ENCODE measurements at places on chromosomes 4 and X.

DNA sequence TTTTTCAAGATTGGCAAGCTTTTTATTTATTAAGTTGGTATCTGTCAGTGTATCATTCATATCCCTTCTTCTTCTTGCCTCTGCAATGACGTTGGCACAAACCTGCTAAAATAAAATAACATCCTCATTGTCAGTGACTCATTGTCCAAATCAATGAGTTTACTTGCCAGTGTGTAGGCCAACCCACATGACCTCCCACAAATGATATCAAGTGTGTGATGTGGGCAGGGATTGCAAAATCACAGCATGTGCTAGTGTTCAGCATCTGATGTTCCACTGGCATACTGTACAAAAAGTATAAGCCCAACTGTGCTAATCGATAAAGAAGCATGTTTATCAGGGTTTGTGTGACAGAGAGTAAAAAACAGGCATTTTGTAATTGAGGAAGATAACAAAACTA lies 25.5 kb downstream of the GPAT3 start:
- no peak for DNase-seq

- DNase-seq: no peak
Observed at GRCh38 chr4:122073615-122074014, 78.5 kb upstream of the BLTP1 start.

- DNase-seq: no peak
Observed at GRCh38 chr4:185143601-185143969, 519 bp downstream of the SLC25A4 start.

DNA sequence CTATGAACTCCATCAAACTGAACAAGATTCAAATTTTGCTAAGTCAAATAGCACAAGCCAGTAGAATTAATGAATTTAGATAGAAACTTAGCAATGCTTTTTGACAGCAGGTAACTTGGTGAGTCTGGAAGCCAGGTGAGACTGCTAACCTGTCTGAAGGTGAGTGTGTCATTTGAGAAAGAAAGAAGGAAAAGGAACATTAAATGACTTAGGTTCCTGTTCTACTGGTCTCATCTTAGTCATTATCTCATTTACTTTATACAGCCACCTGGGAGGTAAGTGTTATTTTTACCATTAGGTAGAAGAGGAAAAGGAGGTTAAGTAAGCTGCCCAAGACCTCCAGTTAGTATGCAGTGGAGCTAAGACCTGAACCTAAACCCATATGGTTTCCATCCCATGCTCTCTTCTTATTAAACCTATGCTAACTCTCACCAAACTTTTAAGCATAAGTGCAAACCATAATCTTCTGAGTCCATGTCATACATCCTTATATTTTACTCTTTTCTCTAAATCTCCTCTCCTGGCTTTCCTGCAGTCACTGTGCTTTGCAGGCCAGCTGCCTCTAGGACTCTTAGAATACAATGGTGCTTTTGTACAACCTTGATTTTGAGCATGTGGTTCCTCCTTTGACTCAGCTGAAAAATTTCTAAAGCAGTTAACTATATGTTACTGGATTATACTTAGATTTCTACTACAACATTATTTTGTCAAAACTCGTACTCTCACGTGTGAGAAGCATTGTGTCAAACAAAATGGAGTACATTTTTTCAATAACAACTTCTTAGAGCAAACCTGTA lies 68.5 kb downstream of the ATP10D start:
- DNase-seq: no peak

- DNase-seq: no peak
Observed at GRCh38 chr4:82866706-82867385, 24.1 kb downstream of the SEC31A start.

DNA sequence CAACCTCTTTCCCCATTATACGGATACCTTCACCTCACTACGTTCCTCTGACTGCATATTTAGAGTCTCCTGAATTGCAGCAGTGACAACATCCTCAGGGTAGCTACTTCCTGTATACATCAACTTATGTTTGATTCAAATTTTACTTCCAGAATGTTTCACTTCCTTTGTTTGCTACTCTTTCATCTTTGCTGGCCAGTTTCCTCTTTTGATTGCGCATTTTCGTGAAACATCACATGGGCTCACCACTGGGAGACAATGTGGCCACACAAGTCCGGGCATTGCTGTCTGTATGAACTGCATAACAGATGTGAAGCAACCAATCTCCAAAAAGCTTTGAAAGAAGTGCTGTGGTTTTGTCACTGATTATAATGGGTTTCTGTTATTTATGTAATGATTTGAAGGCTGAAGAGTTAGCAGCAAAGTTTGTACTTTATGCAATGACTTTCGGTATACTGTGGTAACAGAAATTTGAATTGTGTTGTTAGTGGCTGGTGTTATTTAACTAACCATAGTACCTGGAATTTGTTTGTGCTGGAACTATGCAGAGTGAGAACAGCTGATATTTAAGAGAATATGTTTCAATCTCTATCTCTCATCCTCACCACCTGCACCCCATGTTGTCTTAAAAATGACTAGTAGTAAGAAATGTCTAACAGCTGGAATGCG lies 7.4 kb downstream of the SNCA start:
- no peak for DNase-seq

DNA sequence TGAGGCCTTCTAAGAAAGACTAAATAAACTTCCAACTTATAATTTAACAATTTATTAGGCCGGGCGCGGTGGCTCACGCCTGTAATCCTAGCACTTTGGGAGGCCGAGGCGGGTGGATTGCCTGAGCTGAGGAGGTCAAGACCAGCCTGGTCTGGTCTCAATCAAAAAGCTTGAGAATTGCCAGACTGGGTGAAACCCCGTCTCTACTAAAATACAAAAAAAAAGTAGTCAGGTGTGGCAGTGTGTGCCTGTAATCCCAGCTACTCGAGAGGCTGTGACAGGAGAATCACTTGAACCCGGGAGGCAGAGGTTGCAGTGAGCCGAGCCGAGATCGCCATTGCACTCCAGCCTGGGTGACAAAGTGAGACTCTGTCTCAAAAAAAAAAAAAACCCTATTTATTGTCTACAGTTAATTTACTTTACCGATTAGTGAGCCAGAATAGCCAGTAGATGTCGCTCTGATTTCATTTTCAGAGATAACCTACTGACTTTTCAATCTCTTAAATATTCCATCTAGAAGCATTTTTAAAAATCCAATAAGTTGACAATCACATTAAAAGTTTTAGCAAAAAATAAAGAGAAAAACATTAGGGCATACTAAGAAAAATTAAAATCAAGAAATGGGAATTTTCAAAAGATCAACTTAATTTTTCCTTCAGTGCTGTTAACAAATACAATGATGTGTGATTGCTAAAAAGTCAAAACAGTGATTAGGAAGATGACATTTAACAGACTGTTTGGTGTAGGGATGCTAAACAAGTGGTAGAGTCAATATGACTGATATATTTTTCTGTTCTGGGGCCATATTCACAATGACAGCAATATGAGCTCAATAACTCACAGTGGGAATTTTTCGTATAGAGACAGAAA lies 4.3 kb upstream of the SHROOM3 start:
- DNase-seq: no peak

DNA sequence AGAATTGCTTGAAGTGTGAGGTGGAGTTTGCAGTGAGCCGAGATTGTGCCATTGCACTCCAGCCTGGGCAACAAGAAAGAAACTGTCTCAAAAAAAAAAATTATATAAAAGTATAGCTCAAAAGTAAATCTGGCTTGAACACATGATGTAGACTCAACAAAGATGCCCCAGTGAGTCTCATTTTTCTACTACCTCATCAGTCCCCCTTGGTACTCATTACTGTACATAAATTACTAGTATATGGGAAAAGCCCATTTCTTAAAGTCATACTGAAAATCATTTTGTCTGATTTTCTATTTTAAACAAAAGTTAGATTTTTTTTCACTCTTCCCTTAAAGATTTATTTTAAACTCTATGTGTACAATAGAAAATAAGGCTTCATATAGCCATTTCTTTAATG lies 39.2 kb downstream of the FAM241A start:
- DNase-seq: no peak

DNA sequence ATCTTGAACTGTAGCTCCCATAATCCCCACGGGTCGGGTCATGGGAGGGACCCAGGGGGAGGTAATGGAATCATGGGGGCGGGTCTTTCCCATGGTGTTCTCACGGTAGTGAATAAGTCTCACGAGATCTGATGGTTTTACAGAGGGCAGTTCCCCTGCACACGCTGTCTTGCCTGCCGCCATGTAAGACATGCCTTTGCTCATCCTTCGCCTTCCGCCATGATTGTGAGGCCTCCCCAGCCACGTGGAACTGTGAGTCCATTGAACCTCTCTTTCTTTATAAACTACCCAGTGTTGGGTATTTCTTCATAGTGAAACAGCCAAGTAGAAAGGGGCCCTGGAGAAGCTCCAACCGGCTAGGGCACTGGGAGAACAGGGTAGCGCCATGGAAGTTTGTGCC lies 12.3 kb downstream of the CTAG1A start:
- no peak for DNase-seq

DNA sequence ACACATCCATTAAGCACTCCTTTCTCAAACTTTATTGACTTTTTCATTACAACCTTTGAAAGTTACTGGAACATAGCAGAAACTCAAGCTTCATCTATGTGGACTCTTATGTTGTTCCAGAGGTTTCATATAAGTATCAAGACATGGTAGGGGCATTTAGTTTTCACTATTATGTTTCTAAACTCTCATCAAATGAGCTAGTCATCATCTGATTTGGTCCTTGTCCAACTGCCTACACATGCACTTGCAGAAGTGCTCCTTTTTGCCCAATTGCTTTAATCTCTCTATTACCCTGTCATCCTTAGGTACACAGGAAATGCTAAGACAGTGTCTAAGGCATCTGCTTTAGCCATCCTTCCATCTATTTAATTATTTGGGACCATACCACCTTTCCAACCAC lies 42.2 kb upstream of the EPGN start:
- no peak for DNase-seq

- DNase-seq: no peak
Observed at GRCh38 chr4:35970366-35970960, 273.9 kb downstream of the ARAP2 start.
